ENCODE measurements at places on chromosomes 4 and X. TPM values are rescaled to one million over a fixed set of nuclear protein-coding genes. Genes with fewer than 3 reads are reported as not detected.
A peak's percentile ranks its signal among the peaks of the same experiment; 100 is the strongest.

- DNase-seq = no peak
Observed at GRCh38 chr4:108885211-108885610, 122.4 kb upstream of the ETNPPL start.

DNA sequence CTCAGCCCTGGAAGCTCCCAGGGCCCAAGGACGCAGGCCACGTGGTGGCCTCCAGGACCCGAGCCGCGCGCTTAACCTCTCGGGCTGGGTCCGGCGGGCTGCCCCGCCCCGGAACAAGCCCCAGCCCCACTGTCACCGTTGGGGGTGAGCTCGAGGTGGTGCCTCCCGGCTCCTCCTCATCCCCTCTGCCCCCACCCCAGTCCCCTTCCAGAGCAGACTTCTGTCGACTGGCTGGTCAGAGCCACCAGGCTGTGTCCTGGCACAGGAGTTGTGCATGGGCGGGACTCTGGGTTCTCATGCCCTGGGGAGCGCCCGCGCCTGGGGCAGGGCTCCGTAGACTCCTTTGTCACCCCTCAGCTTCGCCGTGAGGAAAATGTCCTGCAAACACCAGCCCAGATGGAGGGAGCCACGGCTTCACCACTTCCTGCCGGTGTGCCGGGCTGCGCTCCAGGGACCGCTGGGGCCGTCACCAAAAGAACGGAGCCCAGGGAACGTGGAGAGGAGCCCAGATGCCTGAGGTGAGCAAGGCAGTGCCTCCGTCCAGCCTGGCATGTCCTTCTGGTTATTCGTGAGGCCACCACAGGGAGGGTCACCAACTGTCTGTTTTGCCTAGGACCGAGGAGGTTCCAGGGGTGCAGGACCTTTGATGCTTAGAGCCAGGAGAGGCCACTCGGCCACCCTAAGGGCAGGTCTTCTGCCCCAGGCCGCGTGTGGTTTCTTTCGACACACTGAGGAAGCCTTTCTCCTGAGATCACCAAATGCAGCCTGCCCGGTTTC lies 7.1 kb upstream of the RGS12 start:
- peak; percentile 18 for DNase-seq

GRCh38 chr4:104826171-104826570 lies 320.5 kb upstream of the TET2 start:
- DNase-seq = no peak

DNA sequence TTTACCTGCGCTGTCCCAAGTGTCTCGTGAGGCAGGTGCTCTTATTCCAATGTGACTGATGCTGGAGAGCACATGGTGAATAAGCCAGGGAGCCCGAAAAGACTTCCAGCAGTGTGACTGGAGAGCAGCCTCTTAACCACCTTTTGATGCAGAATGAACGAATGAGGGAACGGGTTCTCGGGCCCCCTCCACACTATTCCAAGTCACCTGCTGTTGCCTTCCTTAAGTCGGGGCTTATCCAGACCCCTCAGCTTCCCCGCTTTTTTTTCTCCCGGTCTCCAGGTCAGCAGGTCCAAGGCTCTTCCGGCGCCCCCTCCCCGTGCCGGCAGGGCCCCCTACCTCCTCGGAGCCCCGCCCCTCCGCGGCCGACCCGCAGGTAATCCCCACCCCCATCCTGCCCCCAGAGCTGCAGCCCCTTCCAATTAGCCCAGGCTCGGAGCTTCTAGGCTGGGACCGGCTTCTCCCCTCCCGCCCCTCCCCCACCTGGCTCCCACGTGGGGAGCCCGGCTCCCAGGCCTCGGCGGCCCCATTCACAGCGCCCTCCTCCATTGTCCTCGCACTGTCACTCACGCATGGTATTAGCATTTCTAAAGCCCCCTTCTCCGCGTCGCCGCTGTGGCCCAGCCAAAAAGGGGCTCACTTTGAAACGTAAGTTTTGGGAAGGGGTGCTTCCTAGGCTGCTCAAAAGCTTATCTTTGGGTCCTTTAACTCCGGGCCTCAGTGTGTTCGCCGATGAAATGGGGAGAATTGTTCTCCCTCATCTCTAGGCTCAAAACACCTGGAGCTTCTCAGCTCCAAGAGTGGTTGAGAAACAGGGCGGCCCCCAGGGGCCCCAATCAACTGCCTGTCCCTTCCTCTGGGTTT lies 56.2 kb upstream of the PJA1 start:
- no peak for DNase-seq

GRCh38 chrX:125198546-125198945 lies 121.1 kb upstream of the TEX13C start:
- peak; percentile 4 for DNase-seq

DNA sequence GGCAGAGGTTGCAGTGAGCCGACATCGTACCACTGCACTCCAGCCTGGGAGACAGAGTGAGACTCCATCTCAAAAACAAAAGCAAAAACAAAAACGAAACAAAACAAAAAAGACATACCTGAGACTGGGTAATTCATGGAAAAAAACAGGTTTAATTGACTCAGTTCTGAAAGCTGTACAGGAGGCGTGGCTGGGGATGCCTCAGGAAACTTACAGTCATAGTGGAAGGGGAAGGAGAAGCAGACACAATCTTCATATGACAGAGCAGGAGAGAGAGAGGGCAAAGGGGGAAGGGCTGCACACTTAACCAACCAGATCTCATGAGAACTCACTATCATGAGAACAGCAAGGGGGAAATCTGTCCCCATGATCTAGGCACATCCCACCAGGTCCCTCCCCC lies 229.5 kb downstream of the STK32B start:
- DNase-seq = no peak

GRCh38 chr4:38017609-38018008 lies 57.4 kb downstream of the PTTG2 start:
- DNase-seq = no peak

- peak; percentile 26 for DNase-seq
Observed at GRCh38 chr4:950136-951020, 18.1 kb downstream of the TMEM175 start.

- peak; percentile 88 for DNase-seq
Observed at GRCh38 chr4:2292646-2293108, 30.8 kb upstream of the MXD4 start.

DNA sequence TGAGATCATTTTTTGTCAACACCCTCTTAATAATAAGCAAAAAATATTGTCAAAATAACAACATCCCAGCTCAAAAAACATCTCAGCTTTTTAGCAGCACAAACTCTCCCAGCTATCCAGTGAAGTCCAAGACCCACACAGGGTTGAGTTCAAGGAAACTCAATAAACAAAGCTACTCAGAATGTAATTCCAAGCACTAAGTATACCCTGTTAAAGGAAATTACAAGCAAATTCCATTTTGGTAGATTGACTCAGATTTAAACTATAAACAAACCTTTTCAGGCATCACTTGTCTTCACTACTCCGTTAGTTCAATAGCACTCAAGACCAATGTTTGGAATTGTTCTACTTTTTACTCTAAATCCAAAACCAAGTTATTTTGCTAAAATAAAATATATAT lies 506.0 kb upstream of the INTU start:
- DNase-seq = no peak

DNA sequence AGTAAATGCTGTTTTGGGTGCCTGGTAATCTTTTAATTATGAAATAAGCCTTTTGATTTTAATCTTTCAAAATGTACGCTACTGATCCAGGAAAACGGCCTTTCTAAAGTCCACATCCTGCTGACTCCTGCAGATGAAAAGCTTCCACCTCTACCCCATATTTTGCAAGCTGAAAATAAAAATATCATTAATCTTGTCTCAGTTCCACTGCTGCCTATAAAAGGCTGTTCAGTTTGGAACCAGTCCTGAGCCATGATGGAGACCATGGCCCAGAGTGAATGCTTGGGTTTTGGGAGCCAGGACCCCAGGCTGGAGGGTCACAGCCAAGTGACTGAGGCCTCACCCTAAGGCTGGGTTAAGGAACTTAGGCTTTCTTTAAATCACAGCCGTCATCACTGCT lies 110.8 kb downstream of the AFF1 start:
- DNase-seq = no peak

DNA sequence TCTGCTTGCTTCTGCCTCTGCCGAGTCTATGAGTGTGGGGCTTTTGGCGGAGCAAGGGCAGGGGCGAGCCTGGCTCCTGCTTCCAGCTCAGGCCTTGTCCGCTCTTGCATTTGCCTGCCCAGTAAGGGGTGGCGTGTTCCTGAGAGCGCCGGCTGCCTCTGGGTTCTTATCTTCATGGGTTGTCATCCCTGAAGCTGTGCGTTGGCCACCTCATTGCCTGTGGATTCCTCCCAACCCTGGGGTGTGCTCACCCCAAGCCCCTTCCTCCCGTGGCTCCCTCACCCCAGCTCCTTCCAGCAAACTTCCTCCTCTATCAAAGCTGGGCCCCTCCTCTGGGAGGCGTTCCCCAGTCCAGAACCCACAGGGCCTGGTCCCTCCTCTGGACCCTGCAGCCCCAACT lies 17.5 kb downstream of the SH3BP2 start:
- DNase-seq = no peak

PAGE4 gene
- not detected for polyA plus RNA-seq

CLNK gene
- polyA plus RNA-seq = not detected

SULT1E1 gene
- polyA plus RNA-seq = 21.5 TPM

HDX gene
- 1.6 TPM for polyA plus RNA-seq

SHOX gene
- polyA plus RNA-seq = not detected

EFHC2 gene
- 0.03 TPM for polyA plus RNA-seq

All from SK-N-SH (cell line).